Neural progenitor cell (in vitro differentiated cells): ENCODE measurements at places on chromosomes 7 and 10.

DNA sequence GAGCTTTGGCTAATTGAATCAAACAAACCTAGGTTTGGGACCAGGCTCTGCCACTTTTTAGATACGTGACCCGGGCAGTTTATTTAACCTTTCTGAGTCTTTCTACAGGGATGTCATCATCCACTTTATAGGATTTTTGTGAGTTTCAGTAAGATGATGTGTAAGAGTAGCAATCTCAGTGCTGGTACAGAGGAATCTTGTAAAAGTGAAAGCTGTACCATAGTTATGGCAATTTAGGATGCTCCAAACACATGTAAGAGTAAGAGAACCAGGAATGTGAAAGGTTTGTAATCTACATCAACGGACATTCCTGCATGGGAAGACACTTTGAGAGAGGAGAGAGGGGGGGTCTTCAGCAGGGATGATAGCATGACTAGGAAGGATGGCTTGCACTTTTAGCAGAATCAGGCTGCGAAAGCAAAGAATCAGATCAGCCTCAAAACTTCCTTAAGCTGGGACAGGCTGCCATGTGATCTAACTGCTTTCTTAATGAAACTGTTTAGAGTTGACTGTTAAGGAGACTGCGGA lies 968 bp downstream of the NOLC1 start:
- DNase-seq = no peak

DNA sequence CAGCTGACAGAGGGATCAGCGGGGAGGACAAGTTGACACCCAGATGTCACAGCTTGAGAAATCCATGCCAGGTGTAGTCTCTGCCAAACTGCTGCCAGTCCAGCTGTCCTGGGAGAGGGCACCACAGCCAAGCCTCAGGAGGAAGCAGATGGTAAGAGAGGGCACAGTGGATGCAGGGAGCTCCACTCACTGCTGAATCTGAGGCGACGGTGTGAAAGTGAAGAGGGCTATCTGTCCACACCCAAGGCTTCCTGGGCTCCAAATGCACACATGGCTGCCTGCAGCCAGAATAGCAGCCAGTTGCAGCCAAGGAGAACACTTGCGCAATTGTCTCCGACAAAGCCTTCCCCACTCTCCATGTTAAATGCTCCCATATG lies 502.4 kb downstream of the GRID1 start:
- DNase-seq = no peak

GRCh38 chr10:34341473-34341872 lies 473.6 kb downstream of the PARD3 start:
- DNase-seq = no peak

- DNase-seq = no peak
Measured at GRCh38 chr7:77831481-77831880, 32.9 kb downstream of the PHTF2 start.

- no peak for DNase-seq
Measured at GRCh38 chr7:125412890-125413665, 483.5 kb upstream of the POT1 start.

GRCh38 chr7:99782012-99782953 lies 1.7 kb downstream of the CYP3A4 start:
- peak; percentile 12 for DNase-seq
